ENCODE measurements at places on chromosomes 6 and 20.

GRCh38 chr20:4607287-4607713, 114.4 kb upstream of the PRND start:
- peak; percentile 91 for DNase-seq

DNA sequence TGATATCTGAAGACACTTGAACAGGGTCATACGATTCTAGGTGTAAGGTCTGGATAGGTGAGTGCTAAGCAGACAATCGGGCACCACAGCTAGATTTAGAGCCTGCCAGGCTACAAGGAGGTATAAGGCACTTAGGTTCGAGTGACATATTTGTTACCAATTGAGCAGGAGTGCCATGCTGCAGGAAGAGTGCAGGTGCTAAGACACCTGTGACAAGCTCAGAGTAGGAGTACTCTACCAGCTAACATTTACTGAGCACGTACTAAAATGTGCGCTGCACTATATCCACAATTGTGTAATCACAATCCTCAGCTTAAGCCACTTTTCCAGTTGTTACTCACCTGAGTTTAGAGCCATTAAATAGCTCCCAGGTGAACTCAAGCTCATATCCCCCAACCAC, 227.8 kb upstream of the MOCS1 start:
- no peak for DNase-seq

- DNase-seq, result no peak
These were observed 92.2 kb upstream of the MLN start for GRCh38 chr6:33895988-33896387.

GRCh38 chr20:22775256-22775655, 190.9 kb upstream of the FOXA2 start:
- no peak for DNase-seq

GRCh38 chr6:143516690-143517446, 5.3 kb upstream of the FUCA2 start:
- DNase-seq, result peak; percentile 43

GRCh38 chr6:143329323-143329722, 121.2 kb downstream of the ADAT2 start:
- DNase-seq, result no peak

DNA sequence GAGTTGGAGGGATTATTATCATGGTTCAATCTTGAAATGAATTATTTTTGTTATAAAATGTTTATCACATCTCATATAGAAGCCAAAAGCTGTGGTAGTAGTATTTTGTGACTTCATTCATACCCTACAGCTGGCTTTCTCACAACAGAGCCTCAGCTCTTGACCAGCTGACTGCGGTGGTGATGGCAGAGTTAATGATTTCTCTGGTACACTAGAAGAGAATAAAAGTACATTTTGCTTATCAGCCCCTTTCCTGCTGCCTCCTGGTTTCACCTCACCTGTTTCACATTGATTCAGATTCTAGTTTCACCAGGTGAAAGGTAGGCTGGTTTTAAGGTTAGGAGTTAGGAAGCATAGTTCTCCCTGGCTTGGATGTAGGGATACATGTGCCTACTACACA, 55.7 kb downstream of the AFG1L start:
- no peak for DNase-seq

DNA sequence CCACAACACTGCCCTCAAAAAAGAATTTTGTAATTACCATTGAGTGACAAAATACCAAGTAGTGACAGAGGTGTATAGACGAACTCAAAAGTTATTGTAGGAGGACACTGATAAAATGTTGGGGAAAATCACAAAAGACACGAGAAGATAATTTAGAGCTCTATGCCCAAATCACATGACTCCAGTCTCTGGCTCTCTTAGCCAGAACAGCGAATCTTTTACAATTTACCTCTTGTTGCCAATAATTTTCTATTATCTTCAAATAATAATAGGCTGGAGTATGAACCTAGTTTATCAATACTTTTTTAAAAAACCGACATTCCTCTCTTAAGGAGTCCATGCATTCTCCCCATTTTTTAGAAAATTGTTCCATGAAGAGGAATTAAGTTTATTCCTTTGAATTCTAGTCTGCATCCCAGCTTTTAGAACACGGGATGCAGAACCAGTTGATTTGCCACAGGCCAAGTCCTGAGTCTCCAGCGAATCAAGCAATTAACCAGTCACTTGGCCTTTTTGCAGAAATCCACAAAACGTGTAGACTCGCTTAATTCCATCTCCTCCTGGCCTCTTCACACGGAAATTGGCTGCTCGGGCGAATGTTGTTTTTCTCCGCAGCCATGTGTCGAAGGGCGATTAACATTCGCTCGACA, 507 bp upstream of the RIPPLY2 start:
- no peak for DNase-seq

GRCh38 chr6:41682056-41682477, 43.8 kb downstream of the MDFI start:
- peak; percentile 82 for DNase-seq

GRCh38 chr20:41133709-41134361, 3.5 kb upstream of the PLCG1 start:
- DNase-seq, result peak; percentile 81

GRCh38 chr6:18034798-18035202, 47.4 kb upstream of the KIF13A start:
- peak; percentile 6 for DNase-seq

DNA sequence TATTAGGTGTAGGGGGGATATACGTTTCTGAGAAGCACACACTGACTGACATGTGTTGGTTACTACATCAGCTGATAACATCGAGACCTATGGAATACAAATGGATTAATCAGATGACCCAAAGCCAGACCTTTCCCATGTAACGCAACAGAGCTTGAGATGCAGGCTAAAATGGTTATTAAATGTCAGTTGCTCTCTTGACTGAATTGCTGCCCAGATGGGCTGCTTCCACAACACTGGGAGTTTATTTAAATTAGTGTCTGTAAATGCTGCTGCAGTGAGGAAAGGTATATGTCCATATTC, 298.8 kb downstream of the PHACTR1 start:
- no peak for DNase-seq

DNA sequence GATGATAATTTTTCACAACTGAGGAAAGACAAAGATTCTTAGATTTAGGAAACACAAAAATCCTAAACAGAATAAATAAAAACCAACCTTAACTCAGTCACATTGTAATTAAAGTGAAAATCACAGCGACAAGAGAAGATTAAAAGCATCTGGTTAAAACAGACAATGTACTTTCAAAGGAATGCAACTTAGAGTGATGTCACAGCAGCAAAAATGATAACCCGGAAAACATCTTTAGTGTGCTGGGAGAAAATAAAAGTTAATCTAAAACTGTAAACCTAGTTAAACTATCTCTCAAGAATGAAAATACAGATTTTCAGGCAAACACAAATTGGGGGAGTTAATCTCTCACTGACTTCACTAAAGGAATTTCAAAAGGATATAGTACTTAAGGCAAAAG, 76.8 kb upstream of the OGFRL1 start:
- DNase-seq, result no peak

DNA sequence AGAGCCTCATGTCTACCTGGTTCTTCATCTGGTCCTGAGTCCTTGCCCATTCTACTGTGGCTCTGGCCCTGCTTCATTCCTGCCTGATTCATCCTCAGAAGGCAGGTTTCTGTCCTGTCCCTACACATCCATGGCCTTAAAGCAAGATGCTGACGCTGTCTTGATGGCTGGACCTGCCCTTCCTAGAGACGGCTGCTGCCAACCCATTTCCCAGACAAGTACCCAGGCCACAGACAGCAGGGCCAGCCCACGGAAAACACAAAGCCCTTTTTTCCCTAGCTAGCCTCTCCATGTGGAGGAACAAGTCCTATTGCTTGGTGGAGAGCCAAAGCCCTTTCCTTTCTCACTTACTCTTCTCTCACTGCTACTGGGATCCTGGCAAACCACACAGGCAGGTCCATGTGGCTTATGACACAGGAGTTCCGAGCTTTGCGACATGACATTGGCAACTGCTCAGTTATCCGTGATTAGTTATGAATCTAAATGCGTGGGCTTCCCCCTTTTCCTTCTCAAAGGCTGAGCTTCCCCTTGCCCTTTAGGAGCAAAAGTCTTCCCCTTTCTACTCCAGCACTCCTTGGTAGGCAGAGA, 72.9 kb downstream of the SLC22A3 start:
- DNase-seq, result no peak

DNA sequence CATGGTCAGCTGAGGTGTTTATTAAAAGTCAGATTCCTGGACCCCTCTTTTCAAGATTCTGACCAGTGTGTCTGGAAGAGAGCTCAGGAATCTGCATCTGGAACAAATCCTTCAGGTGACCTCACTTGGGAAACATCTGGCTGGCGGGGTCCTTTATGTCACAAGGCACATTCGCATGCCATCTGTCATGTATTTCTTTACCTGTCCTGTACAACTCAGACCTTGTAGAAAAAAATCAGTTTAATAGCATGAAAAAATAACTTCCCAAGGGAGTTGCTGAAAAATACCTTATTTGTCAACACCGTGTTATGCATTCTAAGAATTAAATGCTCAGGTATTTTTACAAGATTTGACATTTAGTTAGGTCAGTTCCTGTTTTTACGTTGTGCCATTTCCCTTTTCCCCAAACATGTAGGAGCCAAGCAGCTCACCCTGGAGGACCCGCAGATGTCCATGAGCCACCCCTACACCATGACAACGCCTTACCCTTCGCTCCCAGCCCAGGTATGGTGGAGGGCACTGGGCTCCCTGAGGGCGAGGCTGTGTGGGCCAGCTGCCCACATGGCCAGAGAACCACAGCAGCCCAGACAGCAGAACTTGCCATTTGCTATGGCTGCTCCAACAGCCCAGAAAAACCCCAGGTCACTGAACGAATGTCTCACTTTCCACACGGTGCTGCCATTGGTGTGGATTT, 4.0 kb downstream of the IRF4 start:
- DNase-seq, result no peak

GRCh38 chr6:33595001-33595846, 15.1 kb upstream of the BAK1 start:
- DNase-seq, result no peak

GRCh38 chr6:33716890-33717632, 5.6 kb upstream of the UQCC2 start:
- no peak for DNase-seq

GRCh38 chr6:105193647-105194046, 13.8 kb upstream of the POPDC3 start:
- DNase-seq, result no peak

GRCh38 chr6:108526739-108527174, 34.0 kb upstream of the FOXO3 start:
- DNase-seq, result no peak

DNA sequence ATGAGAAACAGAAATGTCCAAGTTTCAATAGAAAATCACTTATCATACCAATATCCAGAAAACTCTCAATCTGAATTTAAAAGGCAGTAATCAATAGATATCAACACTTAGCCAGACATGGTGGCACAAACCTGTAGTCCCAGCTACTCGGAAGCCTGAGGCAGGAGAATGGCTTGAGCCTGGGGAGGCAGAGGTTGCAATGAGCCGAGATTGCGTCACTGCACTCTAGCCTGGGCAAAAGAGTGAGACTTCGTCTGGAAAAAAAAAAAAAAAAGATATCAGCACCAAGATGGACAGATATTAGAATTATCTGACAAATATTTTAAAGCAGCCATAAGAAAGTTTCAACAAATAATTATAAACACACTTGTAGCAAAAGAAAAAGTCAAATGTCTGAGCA, 47.0 kb downstream of the TCP11 start:
- no peak for DNase-seq

DNA sequence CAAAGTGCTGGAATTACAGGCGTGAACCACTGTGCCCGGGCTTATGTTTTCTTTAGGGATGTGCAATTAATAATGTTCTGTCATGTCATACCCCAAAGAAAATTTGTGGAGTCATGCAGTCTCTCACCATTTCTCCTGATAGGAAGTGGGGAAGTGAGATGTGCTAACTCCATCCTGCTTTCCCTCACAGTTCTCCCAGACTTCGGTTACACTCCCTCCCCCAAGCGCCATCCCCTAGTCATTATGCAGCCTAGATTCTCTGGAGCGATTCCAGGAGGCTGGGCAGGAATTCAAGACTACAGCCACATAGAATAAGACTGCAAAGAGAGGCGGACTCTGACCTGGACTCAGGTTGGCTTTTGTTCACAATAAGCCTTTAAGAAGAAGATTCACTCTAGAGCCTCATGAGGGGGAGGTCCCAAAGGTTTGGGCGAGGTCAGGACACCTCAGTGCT, 271.4 kb downstream of the ALDH8A1 start:
- no peak for DNase-seq

GRCh38 chr6:113359155-113360140, 497.7 kb upstream of the MARCKS start:
- DNase-seq, result no peak

DNA sequence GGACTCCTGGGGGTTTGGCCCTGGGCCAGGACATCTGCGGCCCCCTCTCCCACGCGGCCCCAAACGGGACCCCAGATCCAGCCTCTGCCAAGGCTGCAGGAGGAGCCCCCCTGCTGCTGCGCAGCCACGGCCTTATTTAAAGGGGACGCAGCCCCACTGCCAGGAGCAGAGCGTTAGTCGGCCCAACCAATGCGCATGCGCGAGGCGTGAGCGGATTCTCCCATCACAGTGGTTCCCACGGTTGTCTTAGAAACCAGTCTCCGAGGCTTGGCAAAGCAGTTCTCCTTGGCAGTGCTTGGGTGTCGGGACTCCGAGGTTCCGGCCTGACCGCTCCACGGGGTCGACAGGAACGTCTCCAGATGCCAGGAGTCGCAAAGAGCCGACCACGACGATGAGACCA, 288.3 kb upstream of the ZNF337 start:
- no peak for DNase-seq

- peak; percentile 66 for DNase-seq
These were observed 28.2 kb downstream of the VPS52 start for GRCh38 chr6:33243476-33243875.

DNA sequence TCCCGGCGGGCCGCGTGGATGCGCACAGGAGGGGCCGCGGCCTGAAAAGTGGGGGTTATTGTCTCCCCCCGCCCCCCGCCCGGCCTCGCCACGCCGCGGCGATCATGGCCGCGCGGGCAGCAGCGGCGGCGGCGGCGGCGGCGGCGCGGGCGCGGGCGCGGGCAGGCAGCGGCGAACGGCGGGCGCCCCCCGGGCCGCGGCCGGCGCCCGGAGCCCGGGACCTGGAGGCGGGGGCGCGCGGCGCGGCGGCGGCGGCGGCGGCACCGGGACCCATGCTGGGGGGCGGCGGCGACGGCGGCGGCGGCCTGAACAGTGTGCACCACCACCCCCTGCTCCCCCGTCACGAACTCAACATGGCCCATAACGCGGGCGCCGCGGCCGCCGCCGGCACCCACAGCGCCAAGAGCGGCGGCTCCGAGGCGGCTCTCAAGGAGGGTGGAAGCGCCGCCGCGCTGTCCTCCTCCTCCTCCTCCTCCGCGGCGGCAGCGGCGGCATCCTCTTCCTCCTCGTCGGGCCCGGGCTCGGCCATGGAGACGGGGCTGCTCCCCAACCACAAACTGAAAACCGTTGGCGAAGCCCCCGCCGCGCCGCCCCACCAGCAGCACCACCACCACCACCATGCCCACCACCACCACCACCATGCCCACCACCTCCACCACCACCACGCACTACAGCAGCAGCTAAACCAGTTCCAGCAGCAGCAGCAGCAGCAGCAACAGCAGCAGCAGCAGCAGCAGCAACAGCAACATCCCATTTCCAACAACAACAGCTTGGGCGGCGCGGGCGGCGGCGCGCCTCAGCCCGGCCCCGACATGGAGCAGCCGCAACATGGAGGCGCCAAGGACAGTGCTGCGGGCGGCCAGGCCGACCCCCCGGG, 637 bp downstream of the ARID1B start:
- DNase-seq, result peak; percentile 21

All from inflammatory macrophage treated with lipopolysaccharide for 1 hour (primary cell).